Foreskin keratinocyte (primary cell): ENCODE measurements at places on chromosomes 12 and 14. TPM values are rescaled to one million over a fixed set of nuclear protein-coding genes. Genes with fewer than 3 reads are reported as not detected.

GRCh38 chr12:98559666-98560065 is 33.8 kb upstream of the SLC25A3 start:
- DNase-seq, result no peak

GRCh38 chr14:38243696-38244240 is 12.1 kb downstream of the CLEC14A start:
- no peak for DNase-seq

DNA sequence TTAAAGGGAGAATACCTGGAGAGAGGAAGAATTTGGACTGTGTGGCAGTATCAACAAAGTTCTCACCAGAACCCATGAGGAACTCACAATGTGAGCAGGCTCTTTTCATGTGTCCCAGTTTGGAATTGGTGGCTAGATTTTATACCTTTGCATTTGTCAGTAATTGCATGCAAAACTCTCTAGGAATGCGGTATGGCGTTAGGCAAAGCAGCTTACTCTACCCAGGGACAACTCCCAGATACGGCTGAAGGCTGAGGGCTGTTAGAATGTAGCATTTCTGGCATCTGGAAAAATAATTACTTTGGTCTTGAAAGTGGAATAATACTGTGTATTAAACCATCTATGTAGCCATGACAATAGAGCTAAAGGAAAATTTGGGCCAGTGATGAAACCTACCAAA is 635.5 kb downstream of the SLC16A7 start:
- no peak for DNase-seq

The KANSL2 gene
- 29.1 and 31.1 TPM in 2 replicates for total RNA-seq

GRCh38 chr12:14185427-14186192 is 179.9 kb upstream of the ATF7IP start:
- peak; percentile 38 for DNase-seq

- no peak for DNase-seq
Observed at GRCh38 chr14:24283796-24284460, 12.5 kb upstream of the RABGGTA start.

The SAV1 gene
- 32.7 and 37.3 TPM in 2 replicates for total RNA-seq
